ENCODE measurements at places on chromosomes 3 and 15.

GRCh38 chr3:46442576-46443530, 21.9 kb downstream of the LTF start:
- no peak for DNase-seq

- DNase-seq, result no peak
Measured at GRCh38 chr15:64187396-64188191, 24.8 kb upstream of the PPIB start.

- no peak for DNase-seq
Measured at GRCh38 chr15:85545752-85546151, 165.3 kb downstream of the AKAP13 start.

GRCh38 chr3:141346839-141347238, 21.5 kb upstream of the ZBTB38 start:
- no peak for DNase-seq

DNA sequence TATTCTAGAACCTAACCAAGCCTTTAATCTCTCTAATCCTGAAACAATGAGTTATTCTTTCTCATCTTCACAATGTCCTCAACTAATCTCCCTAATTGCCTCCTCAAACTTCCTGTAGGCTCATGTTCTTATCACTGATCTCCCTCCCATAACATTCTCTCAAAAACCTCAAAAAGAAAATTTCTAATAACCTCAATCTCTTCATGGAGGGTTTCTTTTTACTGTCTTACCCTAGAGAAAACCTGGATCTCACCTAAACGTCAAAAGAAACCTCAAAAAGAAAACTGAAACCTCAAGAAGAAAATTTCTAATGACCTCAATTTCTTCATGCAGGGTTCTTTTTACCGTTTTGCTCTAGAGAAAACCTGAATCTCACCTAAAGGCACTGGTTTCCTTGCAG, 150.2 kb downstream of the GSK3B start:
- no peak for DNase-seq

GRCh38 chr15:41842229-41842628, 3.6 kb downstream of the PLA2G4B start:
- DNase-seq, result no peak

GRCh38 chr3:107024551-107025026, 352.6 kb upstream of the CCDC54 start:
- DNase-seq, result no peak

Measured in activated CD4-positive, alpha-beta memory T cell treated with anti-CD3 and anti-CD28 coated beads for 36 hours (primary cell).